Astrocyte of the spinal cord (primary cell): ENCODE measurements at places on chromosomes 16 and 17.
A peak's percentile ranks its signal among the peaks of the same experiment; 100 is the strongest.

DNA sequence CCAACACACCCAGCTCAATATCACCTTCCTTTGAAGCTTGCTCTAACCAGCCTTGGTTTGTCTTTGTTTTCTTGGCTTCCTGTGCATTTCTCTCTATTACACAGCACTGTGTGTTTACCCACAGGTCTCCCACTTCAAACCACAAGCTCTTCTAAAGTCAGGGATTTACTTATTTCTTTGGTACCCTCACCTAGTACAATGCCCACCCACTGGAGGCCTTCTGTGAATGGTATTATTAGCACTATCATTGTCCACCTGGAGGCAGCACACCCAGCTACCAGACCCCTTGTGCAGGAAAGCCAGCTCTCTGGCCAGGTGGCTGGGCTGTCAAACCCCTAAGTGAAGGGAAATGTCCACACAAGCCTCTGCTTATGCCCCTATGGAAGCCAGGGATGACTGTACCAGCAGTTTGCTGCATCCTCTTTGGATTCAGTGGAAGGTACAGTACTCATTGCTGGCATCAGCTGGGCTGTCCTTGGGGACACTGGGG is 9.4 kb upstream of the TOP2A start:
- no peak for DNase-seq

GRCh38 chr17:57733085-57733484 is 12.0 kb downstream of the CCDC182 start:
- no peak for DNase-seq

DNA sequence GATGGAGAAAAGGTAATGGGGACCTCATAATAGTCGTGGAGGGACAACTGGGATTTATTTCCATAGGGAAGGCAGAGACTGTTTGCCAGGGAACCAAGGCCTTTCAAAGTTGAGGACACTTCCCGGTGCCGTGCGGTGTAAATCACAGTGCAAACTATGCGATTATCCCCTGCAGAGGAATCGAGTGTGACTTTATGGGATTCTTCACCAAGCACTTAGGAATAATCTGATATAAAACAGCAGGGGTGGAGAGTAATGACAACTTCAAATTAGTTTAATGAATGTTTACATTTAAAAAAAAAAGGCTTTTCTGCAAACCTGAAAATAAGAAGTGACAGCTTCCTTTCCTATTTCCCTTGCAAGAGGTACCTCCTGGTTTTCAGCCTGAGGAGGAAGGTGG is 538.2 kb downstream of the MAF start:
- DNase-seq, result no peak

- no peak for DNase-seq
Observed at GRCh38 chr17:65071861-65072260, 15.3 kb upstream of the GNA13 start.

DNA sequence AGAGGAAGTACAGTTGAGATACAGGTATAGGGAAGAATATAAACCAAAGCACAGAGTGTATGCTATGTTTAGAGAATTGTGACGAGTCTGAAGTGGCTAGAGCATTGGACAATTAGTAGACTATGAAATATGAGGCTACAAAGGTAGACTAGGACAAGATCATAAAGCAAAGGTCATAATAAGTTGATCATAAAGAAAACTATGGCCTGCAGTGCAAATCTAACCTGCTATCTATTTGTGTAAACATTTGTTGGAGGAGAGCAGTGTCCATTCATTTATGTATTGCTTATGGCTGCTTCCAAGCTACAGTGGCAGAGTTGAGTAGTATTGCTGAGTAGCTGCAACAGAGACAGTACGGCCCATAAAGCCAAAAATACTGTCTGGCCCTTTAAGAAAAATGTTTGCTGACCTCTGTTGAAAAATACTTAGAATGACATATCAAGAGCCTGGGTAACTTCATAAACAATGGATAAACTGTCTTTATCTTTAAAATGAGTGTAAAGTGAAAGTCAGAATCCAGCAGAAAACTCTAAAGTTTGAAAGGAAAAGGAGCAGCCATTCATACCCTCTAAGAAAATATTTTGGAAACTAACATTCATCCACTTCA is 14.5 kb upstream of the OR1E2 start:
- DNase-seq, result no peak

GRCh38 chr16:84095466-84095865 is 21.3 kb downstream of the MBTPS1 start:
- DNase-seq, result no peak

DNA sequence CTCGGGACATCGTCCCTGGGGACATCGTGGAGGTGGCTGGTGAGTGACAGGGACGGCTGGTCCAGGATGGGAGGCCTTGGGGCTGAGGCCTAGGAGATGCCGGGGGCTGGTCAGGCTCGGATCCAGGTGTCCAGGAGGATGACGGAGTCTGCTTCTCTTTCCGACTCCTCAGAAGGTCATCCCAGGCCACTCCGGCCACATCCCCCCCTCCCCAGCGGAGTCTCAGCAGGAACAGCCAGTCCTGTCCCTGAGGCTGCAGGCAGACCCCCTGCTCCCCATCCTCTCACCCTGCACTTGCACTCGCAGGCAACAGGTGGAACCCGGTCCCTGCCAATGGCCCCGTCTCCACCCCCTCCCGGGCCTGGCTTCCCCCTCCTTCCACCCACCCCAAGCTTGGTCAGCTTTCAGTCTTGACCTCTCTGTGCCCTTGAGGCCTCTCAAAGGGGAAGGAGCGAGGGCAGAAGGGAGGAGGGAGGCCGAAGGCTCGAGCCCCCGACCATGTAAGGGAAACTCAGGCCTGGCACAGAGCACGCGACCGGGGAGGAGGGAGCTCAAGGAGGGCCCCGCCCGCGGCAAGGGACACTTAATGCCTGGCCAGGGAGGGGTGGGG is 4.4 kb downstream of the ATP2A1 start:
- DNase-seq, result no peak

DNA sequence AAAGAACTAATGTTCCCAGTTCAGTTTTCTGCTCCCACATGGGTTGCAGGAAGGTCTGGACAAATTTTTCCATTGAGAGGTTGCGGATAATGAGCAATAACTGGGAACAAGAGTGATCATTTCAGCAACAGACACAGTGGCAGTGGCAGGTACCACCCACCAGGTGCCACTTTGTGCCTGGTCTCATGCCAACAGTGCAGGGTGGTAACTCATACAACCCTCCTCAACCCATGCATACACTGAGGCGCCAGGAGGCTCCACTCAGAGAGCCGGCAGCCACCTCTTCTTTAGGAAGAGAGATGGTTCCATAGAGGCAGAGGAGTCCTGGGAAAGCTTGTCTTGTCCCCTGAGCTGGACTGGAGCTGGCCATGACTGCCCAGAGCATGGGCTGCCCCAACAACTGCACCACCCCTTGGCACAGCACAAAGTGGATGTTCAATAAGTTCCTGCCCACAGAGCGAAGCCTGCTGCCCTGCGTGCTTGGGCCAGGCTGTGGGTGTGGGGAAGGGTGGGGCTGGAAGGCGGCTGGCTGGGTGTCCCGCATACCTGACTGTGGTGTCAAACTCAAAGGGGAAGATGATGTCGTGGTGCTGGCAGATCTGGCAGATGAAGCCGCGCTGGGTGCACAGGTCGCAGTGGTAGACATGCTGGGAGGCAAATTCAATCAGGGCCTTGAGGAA is 6.4 kb upstream of the ARHGAP27 start:
- no peak for DNase-seq

DNA sequence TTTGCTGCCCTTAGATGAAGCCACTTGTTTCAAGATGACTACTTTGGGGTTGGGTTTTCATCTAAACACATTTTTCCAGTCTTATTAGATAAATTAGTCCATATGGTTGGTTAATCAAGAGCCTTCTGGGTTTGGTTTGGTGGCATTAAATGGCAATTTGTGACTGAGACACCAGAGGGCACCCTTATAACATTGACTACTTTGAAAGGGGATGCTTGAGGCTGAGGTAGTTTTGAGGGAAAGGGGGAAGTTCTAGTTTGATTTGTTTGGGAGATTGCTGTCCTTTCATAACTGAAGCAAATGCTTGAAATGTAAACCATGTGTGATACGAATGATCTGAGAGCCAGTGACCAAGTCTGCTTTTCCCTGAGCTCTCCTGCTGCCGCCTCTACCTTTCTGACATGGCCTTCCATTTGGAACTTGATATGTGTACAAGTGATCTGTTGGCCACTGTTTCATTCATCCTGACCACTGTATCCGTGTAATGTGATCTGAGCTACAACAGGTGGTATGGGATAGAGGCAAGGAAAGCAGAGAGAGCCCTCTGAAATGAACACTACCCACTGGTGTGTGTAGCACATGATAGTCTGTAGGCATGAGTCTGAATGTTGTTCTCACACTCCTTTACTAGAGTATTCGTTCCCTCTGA is 5.8 kb upstream of the RARA start:
- peak; percentile 75 for DNase-seq

DNA sequence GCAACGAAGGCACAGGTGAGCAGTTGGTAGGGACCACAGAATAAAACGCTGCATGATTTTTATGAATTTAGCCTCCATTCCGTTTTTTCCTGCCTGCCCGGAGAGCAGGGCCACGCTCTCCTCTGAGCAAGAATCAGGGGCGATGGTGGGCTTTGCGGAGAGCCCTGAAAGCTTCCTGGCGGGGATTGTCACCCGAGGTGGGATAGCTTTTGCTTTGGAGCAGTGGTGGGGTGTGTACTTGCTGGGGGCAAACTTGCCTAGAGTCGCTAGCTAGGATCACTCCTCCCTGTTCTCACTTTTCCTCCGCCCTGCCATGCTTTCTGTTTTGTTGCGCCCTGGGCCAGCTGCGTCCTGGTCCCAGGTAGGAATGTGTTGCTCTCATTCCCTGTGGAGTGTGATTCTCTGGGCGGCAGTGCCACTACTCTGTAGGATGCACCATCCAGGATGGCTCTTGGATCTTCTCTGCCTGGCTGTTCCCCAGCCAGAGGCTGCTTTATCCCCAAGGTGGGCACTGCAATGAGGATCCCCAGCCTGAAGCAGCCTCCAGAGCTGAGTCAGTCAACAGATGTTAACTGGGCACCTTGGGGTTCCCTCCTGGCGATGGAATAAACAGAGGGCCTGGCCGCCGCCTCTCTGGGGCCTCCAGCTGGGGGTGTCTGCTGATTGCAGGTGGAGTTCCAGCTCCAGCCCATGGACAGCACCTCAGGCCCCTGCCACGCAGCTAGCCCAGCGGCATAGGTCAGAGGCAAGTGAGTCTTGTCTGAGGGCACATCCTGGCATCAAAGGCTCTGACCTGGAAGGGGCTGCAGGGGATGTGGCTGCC is 360.9 kb upstream of the TNRC6C start:
- DNase-seq, result no peak

- no peak for DNase-seq
Observed at GRCh38 chr16:27818246-27818645, 245.3 kb downstream of the GSG1L start.

DNA sequence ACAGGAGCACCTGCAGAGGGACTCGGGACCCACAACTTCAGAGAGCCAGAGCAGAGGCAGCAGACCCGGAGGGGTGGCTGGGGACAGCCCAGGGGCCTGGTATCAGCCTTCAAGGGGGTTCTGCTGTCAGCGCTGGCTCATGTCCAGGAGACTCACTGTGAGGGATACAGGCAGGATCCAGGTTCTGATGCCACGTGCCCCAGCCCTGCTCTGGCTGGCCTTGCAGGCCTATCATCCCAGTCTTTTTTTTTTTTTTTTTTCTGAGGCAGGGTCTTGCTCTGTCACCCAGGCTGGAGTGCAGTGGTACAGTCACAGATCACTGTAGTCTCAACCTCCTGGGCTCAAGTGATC is 9.0 kb upstream of the MTSS2 start:
- DNase-seq, result no peak

DNA sequence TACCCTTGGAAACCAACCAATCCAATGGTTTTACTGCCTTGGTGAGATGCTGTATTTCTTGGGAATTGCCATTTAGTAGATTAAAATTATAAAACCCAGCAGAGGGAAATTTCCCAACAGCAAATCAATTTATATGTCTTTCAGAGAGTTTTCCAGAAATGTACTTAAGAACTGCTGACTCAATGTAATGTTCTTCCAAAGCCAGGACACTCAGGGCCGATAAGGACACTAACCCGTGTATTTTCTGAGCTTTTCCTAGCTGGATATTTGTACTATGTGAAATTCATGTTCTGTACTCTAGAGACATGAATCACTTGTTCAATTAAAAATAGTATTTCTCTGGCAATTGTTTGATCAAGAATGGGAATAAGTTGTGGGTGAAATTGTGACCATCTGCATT is 121.4 kb downstream of the KCNJ2 start:
- no peak for DNase-seq

DNA sequence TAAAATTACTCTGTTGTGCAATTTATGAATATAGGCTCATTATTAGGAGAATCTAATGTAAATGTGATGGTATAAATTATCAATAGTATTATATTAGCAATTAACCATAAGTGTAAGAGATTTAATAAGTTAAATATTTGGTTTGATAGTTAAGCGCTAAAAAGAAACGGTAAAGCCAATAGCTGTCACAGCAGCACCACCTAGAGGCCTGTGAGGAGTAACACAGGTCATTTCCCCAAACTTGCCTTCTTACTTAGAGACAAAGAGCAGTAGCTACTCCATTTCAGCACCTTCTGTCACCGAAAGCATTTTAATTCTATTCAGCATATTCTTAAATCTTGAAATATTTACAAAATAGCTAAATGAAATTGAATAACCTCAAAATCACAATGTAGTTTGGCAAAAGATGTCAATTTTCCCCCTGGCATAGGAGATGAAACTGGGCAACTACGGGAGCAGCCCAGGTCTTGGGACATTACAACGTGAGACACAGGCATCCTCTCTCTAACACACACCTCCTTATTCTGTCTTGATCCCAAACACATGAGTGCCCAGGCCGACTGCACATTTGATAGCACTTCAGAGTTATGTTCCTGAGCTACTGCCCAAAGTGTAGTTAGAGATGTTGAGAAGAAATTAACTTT is 14.3 kb upstream of the DYNLRB2 start:
- peak; percentile 69 for DNase-seq

DNA sequence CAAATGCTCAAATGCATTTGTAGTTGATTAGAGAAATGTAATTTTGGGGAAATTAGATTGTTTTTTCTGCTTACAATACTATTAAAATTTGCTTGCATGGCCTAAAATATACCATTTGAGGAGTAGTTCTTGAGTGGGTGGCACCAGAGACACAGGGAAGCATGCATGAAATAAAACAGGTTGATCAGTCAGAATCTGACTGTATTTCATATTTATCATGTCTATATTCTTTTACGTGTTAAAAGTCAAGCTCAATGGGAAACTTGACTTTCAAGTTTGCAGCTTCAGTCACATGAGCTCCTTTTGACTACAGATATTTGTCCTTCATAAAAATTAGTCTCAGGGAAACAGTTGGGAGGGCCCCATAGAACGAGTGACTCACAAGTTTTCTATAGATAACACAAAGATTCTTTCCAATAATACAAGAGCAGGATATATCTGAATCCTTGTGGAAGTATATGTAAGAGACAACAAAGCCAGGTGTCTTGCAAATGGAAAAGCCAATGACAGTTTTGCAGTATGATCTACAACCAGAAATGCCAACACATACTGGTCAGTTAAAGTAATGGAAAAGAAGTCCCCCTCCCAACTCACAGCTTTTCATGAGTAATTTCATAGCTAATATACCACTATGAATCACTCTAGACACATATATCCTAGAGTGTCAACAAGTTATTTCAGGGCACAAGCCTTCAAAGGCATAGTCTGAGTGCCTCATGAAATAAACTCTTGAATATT is 42.2 kb upstream of the CORO6 start:
- peak; percentile 64 for DNase-seq

GRCh38 chr17:35748341-35748841 is 4.6 kb downstream of the GAS2L2 start:
- no peak for DNase-seq

- DNase-seq, result no peak
Observed at GRCh38 chr17:57980522-57980921, 7.5 kb downstream of the VEZF1 start.

- DNase-seq, result no peak
Observed at GRCh38 chr17:69508814-69509213, 94.3 kb downstream of the MAP2K6 start.

GRCh38 chr17:38899421-38899820 is 26.0 kb upstream of the LASP1NB start:
- DNase-seq, result no peak
